Renal cortex interstitium (tissue), 15 donors: ENCODE measurements at places on chromosomes 6 and 20. TPM values are rescaled to one million over a fixed set of nuclear protein-coding genes. Genes with fewer than 3 reads are reported as not detected.

DNA sequence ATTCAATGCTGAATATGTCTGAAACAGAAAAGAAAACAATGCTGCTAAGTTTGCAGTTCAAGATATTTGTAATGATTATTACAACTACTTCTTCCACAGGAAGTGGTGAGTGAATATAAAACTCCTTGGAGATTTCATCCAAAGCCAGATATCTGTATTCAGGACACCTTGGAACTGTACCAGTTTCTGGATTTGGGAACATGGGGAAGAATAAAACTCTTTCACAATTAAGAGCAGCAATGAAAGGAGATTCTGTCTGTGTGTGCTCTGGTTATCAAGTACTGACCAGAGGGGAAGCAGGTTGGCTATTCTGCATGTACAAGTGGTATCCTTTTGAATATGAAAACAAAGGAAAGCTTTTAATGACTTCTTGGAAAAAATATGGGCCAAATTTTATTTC, 21.1 kb downstream of the ELOVL2 start:
- DNase-seq, result no peak

DNA sequence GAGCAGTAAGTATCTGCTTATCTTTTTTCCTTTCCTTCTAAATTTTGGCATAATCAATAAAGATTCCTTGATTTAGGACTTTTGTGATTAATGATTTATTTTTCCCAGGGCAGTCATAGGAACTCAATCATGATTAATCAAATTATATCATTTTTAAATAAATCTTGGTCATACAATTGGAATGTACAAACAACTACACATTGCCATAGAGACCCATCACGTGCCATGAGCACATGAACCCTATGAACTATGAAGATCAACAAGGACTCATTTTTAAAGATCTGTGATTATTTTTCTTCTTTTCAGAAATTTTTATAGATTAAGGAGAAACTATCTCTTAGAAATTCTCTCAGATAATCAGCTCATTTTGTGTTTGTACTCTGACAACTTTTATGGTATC, 622.4 kb downstream of the BCKDHB start:
- DNase-seq, result no peak

DNA sequence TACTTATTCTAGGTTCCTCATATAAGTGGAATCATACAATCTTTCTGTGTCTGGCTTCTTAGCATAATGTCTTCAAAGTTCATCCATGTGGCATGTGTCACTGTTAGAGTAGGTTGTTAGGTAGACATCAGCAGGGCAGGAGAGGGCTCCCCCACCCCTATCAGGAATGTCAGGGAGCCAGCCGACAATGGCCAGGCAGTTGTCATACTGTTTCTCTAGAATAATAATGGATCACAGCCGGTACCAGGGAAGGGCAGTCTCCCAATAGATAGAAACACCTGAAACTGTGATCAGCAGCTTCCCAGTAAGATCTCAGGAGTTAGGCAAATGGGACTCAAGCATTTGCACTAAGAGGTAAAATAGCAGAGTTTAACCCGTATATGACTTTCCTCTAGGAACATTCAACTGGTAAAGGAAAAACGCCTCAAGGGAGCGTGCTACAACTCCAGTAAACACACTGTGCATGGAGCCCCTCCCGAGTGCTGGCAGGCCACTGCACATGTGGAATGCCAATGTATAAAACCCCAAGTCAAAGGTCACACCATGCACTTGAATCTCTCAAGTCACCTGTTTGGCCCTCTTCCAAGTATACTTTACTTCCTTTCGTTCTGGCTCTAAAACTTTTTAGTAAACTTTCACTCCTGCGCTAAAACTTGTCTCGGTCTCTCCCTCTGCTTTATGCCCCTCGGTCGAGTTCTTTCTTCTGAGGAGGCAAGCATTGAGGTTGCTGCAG, 29.8 kb upstream of the SIRT5 start:
- no peak for DNase-seq

DNA sequence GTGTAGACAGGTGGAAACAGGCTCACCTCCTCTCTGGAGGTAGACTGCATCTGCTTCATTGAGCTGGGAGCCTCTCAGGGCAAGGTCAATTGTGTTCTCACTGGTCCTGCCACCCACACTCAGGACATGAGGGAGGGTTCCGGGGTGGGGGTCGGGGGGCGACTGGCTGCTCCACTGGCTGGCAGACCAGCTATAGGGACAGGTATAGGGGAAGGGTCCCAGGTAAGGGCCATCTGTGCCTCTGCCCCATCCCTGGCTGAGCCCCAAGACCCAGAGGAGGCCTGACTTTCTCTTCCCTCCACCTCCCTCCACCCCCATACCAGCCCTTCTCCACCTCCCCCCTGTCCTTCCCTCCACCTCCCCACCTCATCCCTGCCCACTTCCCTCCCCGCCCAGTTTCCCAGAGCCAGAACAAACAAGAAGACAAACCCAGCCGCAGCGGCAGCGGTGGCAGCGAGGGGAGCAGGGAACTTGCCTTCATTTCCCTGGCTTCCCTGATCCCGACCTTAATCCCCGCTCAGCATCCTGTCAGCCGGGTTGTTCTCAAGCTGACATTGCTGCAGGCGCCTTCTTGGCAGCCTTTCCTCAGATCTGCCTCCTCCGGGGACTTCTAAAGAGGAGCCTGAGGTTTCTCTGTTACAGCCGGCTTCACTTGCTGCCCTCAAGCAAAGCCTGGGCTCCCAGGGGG, 18.3 kb upstream of the FOXP4 start:
- DNase-seq, result no peak

GRCh38 chr20:15248618-15249395, 911.4 kb upstream of the FLRT3 start:
- no peak for DNase-seq

- DNase-seq, result no peak
Observed at GRCh38 chr6:100484474-100484873, 19.8 kb upstream of the SIM1 start.

GRCh38 chr6:20826378-20826777, 292.1 kb downstream of the CDKAL1 start:
- no peak for DNase-seq

- DNase-seq, result no peak
Observed at GRCh38 chr20:63743210-63743970, 3.8 kb downstream of the SLC2A4RG start.

GRCh38 chr20:23640018-23640601, 2.4 kb upstream of the CST3 start:
- DNase-seq, result no peak

DNA sequence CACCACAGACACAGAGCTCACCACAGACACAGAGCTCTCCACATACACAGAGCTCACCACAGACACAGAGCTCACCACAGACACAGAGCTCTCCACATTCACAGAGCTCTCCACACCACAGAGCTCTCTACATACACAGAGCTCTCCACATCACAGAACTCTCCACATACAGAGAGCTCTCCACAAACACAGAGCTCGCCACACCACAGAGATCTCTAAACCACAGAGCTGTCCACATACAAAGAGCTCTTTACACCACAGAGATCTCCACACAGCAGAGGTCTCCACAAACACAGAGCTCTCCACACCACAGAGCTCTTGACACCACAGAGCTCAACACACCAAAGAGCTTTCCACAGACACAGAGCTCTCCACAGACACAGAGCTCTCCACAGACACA, 55.8 kb downstream of the ERMARD start:
- DNase-seq, result no peak

DNA sequence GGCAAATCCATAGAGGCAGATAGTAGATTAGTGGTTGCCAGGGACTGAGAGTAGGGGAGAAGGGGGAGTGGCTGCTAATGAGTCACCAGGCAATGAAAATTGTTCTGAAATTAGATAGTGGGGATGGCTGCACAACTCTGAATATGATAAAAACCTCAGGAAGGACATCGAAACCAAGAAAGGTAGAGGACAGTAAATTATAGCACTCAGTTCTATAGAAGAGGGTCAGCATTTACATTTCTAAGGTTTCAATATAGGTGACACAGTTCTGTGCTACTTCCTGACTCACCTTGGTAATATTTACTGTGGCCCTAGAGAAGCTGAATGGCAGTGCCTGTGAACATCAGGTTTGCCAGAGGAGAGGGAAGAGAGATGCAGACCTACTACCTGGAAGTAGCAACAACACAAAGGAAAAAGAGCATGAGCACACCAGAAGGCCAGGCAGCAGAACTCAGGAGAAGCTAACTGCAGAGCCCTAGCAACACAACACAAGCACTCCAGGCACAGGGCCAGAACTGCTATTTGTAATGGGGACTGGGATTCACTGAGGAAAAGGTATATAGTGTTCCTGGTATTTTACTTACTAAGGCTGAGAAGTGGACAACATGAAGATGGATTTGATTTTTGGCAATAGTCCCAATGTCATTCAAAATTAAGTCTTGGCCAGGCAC, 75.9 kb downstream of the PLCG1 start:
- DNase-seq, result no peak

DNA sequence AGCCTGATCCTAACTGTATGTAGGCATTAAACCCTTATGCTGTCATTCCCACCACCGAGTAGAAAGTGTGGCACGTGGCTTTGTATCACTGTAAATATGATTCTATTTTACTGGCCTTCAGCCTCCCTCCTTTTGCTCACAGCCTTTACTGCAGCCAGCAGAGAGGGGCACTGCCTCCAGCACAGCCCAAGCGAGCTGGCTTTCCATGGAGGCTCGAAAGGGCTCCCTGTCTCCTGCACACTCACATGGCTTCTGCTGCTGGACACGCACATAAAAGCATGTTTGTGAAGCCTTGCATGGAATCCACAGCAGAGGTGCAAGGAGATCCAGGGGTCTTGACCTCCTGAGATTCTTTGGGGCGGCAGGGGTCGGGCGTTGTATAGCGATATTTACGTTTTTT, 51.3 kb downstream of the RNASET2 start:
- no peak for DNase-seq

GRCh38 chr6:136968837-136969236, 46.7 kb downstream of the SLC35D3 start:
- no peak for DNase-seq

DNA sequence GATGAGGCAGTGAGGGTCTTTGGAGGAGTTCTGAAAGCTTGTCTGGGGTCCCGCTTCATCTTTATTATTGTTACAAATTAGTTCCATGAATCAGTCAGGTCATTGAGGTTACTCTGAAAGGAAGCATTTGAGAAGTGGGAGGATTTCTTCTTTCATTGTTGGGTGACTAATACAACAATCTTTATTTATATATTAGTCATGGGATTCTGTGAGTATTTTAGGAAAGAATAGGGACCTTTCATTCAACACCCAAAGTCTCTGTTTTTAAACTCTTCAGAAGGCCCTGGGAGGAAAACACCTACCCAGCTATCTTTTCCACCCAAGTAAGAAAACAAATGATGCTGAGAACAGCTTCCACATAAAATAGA, 98.3 kb downstream of the SOD2 start:
- DNase-seq, result no peak

- no peak for DNase-seq
Observed at GRCh38 chr20:10954137-10954840, 280.5 kb upstream of the JAG1 start.

DNA sequence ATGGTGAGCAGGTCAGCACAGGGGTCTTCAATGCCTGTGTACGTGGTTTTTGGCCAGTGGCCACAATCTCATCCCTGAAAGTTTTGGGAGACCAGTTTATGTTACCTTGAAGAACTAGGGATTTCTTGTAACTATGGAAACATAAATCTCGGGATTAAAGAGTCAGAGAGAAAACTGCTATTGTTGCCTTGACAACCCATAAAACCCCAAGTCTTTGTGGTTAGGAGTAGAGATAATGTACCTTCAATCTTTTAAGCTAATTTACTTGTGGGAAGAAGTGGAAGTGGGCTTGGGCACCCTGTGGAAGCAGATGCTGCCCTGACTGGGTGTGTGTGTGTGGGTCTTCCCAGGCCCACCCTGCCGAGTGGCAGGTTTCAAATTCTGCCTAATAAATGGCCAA, 46.1 kb upstream of the ZNF831 start:
- DNase-seq, result no peak

DNA sequence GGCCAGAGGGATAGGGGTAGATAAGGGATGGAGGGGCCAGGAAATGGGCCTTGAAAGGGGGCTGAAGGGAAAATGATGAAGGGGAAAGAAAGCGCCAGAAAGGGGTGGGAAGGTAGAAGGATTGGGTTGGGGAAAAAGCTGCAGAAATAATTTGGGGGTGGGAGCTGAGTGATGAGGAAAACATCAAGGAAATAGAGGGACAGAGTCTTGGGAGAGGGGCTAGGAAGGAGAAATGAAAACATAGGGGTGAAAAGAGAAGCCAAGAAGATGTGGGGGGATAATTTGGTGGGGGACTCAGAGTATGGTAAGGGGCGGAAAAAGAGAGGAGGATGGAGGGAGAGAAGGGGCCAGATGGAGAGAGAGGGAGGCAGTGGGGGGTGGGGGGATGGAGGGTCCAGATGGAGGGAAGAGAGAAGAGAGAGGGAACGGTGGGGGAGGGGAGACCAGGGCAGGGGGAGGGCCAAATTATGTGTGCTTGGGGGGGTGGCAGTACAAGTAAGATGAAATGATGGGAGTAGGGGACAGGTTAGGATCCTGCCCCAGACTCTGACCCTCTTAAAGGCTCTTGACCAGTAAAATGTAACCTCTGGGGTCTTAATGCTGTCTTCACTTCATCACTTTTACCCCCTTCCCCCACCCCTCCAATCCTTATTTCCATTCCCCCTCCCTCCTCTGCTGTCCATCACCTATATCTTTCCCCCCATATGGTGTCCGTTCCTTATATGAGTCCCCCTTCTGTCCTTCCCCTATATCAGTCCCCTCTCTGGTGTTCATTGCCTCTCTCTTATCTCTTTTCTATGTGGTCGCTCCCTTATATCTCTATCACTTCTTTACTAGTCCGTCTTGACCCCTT, 852 bp downstream of the SYNGAP1 start:
- DNase-seq, result no peak

DNA sequence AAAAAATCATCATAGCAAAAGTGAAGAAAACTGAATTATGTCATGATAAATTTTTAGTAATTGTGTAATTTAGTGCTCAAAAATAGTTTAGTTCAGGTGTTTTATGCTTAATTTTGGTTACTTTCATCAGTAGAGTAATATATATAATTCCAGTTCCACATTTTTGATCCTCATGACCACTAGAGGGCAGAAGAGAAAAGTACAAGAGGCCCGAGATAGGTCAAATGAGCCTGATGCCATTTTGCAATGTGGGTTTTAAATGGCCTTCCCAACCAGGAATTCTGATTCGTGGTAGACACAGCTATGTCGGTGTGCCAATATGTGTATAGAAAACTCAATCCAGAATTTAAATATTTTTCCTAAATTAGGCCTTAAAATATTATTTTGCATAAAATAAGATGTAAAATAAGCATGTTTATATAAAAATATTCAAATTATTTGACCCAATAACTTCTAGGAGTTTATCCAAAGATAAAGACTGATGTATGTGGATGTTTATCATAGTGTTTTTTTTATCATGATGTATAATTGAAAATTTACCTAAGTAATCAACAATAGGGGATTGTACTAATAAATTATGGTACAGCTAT, 159.7 kb upstream of the RPS6KA2 start:
- peak; percentile 28 for DNase-seq

The WFDC2 gene
- 123 TPM for polyA plus RNA-seq

The TMEM217 gene
- polyA plus RNA-seq, result 1.0 TPM

The PRICKLE4 gene
- polyA plus RNA-seq, result 4.2 TPM

The KCNB1 gene
- 0.39 TPM for polyA plus RNA-seq

The MEP1A gene
- not detected for polyA plus RNA-seq

The HTR1E gene
- 0.45 TPM for polyA plus RNA-seq

The CALHM6 gene
- polyA plus RNA-seq, result 5.7 TPM
